ENCODE measurements at places on chromosomes 4 and X. TPM values are rescaled to one million over a fixed set of nuclear protein-coding genes. Genes with fewer than 3 reads are reported as not detected.

DNA sequence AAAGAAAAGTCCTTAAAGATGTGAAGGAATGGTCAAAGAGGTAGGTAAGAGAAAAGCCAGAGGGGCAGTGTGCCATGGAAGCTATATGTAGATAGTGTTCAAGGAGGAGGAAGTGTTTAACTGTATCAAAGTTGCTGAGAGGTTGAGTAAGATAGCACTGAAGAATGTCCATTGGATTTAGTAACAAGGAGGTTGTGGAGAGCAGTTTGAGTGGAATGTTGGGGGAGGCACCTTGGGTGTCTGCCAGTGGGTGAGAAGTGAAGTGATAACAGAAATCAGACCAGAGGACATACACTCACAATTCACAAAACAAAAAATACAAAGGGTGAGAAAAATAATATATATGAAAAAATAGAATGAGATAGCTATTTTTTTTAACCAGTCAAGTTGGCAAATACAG, 121.3 kb upstream of the AMOT start:
- no peaks in the 10 kb centered on the region for H3K4me1 ChIP-seq
- H3K36me3 ChIP-seq: no peaks in the 10 kb centered on the region
- H3K4me3 ChIP-seq: no peak overlapping the region
- no peak for DNase-seq
- no peaks in the 10 kb centered on the region for H3K27me3 ChIP-seq

DNA sequence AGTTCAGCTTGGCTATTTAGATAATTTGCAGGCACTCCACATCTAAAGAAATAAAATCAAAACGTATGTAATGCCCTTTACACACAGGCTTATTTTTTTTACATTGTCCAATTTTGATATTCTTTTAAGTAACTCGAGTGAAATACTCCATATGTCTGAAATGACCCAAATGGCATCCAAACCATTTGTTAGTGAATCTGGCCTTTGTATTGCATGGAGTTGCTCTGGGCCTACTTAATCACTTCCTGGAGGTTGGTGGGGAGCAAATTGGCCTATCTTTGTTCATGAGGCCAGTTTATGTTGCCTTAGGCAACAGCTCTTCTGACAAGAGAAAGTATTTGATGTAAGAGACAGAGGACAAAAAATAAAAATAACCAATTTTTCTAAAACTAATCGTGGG, 47.6 kb upstream of the TMEM131L start:
- H3K27me3 ChIP-seq: no peaks in the 10 kb centered on the region
- H3K4me1 ChIP-seq: peaks cover 13% of the 10 kb centered on the region
- H3K27ac ChIP-seq: no peak overlapping the region
- no peaks in the 10 kb centered on the region for H3K36me3 ChIP-seq
- no peak for DNase-seq

NUDT11 gene
- 0.80 TPM for total RNA-seq

GRCh38 chrX:150513544-150513943, 54.9 kb upstream of the MTM1 start:
- no peaks in the 10 kb centered on the region for H3K4me1 ChIP-seq
- no peak overlapping the region for H3K4me3 ChIP-seq
- H3K27me3 ChIP-seq: no peaks in the 10 kb centered on the region
- no peak for DNase-seq
- no peaks in the 10 kb centered on the region for H3K36me3 ChIP-seq
- H3K27ac ChIP-seq: no peak overlapping the region

- no peak overlapping the region for H3K4me3 ChIP-seq
- H3K36me3 ChIP-seq: peaks cover 5% of the 10 kb centered on the region
- no peaks in the 10 kb centered on the region for H3K27me3 ChIP-seq
- H3K27ac ChIP-seq: no peak overlapping the region
Observed at GRCh38 chr4:163525982-163526381, 31.5 kb downstream of the TMA16 start.

EDA2R gene
- total RNA-seq: 1.3 TPM

DNA sequence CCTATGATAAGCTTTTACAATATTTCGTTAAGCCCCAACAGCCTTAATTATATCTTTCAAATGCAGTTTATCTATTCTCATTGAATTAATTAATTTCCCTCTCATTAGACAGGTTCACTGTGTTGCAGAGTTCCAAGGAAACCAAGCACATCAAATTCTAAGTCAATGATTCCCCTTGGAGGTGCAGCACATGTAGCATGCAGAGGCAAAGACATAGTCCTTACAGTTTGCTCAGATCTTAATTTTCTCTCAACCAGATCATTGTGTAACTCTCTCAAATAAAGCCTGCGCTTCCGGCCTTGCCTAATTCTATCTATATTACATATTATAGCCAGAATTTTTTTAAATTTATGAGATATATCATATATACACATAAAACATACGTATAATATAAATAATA, 205.4 kb downstream of the GRIA2 start:
- H3K27me3 ChIP-seq: no peaks in the 10 kb centered on the region
- no peak overlapping the region for H3K4me3 ChIP-seq
- H3K4me1 ChIP-seq: no peaks in the 10 kb centered on the region

BTK gene
- total RNA-seq: 1.6 TPM

GRCh38 chr4:176186671-176187395, 8.6 kb downstream of the SPATA4 start:
- no peaks in the 10 kb centered on the region for H3K4me1 ChIP-seq
- H3K4me3 ChIP-seq: no peak overlapping the region
- no peaks in the 10 kb centered on the region for H3K36me3 ChIP-seq
- H3K27ac ChIP-seq: no peak overlapping the region
- no peak for DNase-seq

DNA sequence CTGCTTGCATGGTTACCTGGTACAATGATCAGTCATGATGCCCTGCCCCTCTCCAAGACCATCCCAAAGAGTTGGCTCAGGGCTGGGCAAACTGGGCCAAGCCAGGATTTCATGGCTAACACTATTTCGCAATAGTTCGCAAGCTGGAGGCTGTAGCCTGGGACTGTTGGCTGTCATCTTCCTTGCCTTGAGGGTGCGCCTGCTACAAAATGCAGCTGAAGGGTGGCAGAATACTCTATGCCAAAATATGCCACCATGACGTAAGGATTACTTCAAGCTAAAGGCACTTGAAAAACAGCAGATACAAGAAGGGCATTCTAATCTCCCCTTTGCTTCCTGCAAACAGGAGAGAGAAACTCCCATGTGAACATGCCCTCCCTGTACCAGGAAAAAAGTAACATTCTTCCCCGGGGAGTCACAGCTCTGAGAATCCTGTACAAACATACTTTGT, 21.0 kb downstream of the SAT1 start:
- H3K4me1 ChIP-seq: no peaks in the 10 kb centered on the region
- H3K27ac ChIP-seq: no peak overlapping the region
- H3K4me3 ChIP-seq: no peak overlapping the region
- H3K36me3 ChIP-seq: no peaks in the 10 kb centered on the region

GRCh38 chr4:106585915-106586349, 217.4 kb upstream of the GIMD1 start:
- no peak overlapping the region for H3K27ac ChIP-seq
- H3K27me3 ChIP-seq: no peaks in the 10 kb centered on the region
- no peak overlapping the region for H3K4me3 ChIP-seq
- no peaks in the 10 kb centered on the region for H3K4me1 ChIP-seq
- no peak for DNase-seq

TMPRSS11F gene
- not detected for total RNA-seq

- no peaks in the 10 kb centered on the region for H3K36me3 ChIP-seq
- no peaks in the 10 kb centered on the region for H3K4me1 ChIP-seq
- DNase-seq: no peak
- no peak overlapping the region for H3K27ac ChIP-seq
Observed at GRCh38 chrX:118773782-118774181, 46.4 kb downstream of the IL13RA1 start.

DNA sequence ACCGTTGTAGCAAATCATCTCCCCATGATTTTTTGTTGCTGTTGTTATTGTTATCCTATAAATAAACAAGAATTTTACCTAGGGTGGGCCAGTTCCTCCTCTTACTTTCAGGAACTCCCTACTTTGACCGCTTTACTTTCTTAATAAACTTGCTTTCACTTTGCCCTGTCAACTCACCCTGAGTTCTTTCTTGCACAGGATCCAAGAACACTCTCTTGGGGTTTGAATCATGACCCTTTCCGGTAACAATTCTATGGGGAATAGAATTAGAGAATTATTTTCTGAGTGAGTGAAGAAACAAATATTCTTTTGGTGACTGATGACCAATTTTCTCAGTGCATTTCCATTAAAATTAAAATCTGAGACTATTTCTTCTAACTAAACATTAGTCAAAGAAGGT, 584.0 kb upstream of the TENM3 start:
- H3K36me3 ChIP-seq: no peaks in the 10 kb centered on the region
- H3K27me3 ChIP-seq: no peaks in the 10 kb centered on the region
- H3K4me1 ChIP-seq: no peaks in the 10 kb centered on the region
- H3K27ac ChIP-seq: no peak overlapping the region
- no peak overlapping the region for H3K4me3 ChIP-seq

VCX3A gene
- total RNA-seq: not detected
